Cortex of kidney (tissue), 1 donor: ENCODE measurements at places on chromosomes 12 and 14.

- no peak for DNase-seq
Measured at GRCh38 chr14:64823305-64823861, 56.3 kb downstream of the SPTB start.

DNA sequence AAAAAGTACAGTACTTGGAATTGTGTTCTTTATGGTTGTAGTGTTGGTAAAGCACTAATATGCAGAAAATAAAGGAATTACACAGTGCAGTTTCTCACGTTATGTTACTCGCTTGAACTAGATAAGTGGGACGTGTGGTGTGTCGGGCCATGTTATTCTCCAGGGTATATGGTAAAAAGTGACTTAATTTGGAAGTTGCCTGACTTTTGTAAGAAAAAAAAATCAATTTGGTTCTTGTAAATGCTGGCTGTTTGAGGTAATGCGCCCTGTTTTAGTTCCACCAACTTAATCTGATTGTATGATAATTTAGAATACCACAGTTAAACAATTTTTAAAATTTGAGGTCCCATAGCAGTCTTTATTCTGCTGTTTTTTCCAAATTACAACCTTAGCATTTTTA, 4.1 kb downstream of the ARF6 start:
- no peak for DNase-seq

DNA sequence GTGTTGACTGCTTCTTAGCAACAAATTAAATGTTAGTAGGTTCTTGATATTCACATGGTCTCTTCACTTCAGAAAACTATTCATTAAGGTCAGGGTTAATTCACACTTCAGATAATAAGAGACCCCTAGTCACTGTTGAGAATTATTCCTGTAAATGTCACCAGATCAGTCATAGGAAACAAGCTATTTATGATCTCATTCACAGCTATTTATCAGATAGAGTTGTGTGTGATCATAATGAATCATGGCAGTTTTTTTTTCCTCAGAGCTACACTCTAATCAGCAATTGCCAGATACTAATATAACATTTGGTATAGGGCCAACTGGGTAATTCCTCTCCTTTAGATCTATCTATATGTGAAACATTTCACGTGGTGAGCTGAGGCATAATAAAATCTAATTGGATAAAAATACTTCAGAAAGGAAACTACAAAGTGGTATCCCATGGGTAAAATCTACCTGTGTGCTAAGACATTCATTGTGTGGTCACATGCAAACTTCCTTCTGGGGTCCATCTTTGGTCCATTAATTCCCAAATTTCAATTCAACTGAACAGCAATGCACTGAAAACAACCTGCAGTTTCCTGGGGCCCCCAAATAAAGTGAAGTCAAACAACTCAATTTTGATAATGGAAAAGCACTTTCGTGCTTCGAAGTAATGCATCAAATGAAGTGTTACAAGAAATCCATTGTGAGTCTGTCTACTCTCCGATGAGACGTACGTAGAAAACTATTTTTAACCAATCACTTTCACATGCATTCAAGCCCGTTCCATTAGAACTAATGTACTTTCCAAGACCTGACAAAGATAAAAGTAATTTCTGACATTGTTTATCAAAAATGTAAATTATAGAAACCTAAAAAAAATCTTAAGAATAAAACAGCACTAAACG, 197.0 kb downstream of the ACSS3 start:
- DNase-seq, result no peak

- no peak for DNase-seq
Measured at GRCh38 chr14:69755784-69756183, 11.2 kb upstream of the SRSF5 start.

- DNase-seq, result no peak
Measured at GRCh38 chr12:7344833-7345606, 41.1 kb downstream of the ACSM4 start.

DNA sequence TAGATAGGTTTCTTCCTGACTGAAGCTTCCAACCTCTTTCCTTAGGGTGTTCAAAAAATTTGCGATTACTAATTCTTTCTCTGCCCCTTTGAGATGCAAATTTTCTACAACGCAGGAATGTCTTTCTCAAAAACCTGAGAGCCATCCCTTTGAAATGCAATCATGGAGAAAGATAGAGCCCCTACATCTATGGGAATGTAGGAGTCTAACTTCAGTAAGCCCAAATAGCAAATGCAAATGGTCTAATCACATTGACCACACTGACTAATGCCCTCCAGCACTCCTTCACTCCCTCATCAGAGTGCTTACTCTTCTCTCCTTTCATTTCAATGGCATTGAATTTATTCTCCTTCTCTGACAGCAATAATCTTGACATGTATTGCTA, 107.1 kb downstream of the SLC6A15 start:
- DNase-seq, result no peak

DNA sequence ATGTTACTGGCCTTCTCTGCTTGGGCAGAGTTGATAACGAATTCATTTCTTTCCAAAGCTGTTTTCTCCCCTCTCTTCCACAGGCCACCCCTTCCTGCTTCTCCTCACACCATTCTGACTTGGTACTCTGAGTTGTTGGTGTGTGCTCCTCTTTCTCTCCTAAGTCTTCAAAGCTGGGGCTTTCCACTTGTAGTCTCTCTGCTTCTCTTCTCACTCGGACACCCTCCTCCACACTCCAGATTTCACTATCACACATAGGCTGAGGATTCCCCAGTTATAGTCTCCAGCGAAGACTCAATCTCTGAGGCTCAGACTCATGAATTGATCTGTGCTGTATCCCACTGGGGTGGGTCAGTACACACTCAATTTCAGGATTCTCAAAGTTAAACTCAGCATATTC, 201.0 kb downstream of the SSPN start:
- no peak for DNase-seq

DNA sequence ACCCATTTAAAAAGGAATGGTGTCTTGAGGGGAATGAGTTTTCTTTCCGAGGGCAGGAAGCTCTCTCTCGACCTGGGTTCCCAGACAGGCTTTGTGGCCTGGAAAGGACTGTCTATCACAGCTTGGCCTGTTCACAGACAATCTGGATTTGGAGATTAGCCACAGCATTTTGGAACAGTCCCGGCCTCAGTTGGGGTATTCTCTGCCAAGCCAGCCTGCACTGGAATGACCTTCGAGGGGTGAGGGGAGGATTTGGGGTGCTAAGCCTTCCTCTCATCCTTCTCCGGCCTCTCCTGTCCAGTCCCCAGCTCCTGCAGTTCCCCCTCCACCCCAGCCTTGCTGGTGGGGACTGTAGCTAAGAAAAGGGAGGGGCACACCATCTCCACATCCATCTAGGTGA, 13.0 kb downstream of the TBX5 start:
- DNase-seq, result no peak

DNA sequence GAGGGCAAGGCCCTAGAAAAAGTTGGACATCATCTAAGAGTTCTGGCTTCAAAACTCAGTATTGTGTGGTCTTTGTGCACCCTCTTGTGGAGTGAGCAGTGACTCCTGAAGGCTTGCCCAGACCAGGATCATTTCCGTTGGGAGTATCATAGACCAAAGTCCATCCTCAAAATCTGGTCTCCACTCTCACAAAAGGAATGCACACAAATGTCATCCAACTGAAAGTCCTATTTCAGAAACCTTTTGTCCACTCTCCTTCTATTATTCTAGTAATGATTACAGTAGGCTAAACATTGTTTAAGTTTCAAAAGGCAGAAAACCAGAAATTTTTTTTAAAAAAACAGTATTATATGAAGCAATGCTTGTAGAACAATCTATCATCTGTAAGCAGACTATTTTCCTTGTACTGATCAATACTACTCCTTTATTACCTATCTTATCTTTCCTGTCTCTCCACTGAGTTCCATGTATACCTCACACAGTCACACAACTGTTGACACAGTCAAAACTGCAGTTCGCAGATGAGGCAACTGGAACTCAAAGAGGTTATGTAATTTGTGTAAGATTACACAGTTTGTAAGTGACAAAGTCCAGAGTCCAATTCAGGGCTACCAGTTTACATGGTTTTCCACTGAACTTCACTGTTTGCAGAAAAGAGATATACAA, 41.4 kb downstream of the COX16 start:
- DNase-seq, result no peak

GRCh38 chr12:79406993-79407392, 283.8 kb downstream of the PAWR start:
- no peak for DNase-seq

DNA sequence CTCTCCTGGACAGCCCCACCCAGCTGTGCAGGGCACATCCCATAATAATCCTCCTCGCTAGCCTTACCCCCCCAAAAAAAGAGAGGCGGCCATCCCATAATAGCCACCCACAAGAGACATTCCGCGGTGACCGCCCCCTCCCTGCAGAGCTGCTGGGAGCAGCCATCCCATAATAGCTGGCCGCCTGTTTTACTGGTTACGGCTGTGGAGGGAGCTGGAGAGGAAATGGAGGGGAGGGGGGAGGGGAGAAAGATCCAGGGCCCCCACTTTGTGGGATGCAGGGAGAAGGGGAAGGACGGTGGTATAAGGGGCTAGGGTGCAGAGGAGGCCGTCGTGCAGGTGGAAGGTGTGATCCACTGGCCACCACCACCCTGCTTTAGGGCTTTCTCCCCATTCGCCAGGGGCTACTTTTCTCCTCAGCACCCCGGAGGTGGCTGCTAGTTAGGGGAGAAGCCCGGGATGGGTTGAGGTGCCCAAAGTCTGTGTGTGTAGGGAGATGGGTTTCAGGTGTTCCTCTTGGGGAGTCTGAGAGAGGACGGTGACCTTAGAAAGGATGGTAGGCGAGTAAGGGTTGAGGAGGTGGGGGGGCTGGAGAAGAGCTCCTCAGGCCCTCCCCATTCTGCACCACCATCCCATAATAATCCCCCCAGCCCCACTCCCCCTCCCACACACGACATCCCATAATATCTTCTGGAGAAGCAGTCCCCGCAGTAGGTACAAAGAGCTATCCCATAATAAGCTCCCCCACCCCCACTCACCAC, 6.0 kb upstream of the CHD4 start:
- no peak for DNase-seq

- DNase-seq, result no peak
Measured at GRCh38 chr12:46187023-46187422, 81.8 kb downstream of the SLC38A1 start.

DNA sequence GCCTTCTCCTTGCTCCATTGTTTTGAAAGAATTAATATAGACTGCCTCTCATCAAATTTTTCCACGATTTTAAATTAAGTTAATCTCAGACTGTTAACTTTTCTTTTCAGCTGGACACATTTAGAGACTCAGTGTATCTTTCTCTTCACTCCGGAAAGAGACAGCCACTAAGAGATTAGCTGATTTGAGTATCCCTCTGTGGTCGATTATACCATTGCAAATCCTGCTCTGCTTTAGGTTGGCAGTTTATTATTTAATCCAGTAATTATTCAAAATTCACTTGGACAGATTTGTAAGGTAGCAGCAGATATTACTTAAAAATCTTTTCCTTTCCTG, 588 bp upstream of the TWF1 start:
- no peak for DNase-seq

GRCh38 chr14:53491256-53491883, 338.2 kb upstream of the DDHD1 start:
- DNase-seq, result no peak

DNA sequence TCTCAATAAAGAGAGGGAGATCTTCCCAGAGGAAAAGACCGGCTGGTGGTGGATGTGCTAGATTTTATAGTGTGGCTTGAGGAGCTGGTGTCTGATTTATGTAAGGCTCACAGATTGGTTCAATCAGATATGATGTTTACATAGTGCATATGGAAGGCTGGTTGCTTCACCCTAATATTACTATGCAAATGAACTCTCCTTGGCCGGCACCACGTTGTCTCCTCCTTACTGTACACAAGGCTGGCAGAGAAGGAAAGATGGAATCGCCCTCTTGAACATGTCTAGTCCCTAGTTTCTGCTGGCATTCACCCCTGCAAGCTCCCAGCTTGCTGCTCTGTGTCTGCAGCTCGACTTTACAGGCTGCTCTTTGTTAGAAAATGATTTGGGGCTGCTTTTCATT, 8.9 kb downstream of the FAM186A start:
- no peak for DNase-seq

GRCh38 chr14:101813833-101814232, 52.3 kb downstream of the PPP2R5C start:
- DNase-seq, result no peak

GRCh38 chr12:107660235-107660634, 25.4 kb upstream of the PWP1 start:
- no peak for DNase-seq

DNA sequence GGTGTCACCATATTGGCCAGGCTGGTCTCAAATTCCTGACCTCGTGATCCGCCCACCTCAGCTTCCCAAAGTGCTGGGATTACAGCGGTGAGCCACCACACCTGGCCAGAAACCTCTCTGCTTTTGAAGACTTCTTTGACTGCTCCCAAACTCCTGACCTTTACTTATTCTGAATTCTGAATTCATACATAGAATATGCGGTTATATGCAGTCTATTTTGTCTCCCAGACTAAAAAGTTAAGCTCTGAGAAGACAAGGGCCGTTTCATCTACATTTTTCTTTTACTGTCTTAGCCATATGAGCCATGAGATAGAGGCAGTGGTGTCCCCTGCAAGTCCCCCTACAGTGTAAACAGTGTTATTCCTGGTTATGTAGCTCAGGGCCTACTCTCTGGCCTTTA, 179.3 kb downstream of the NTF3 start:
- DNase-seq, result no peak

GRCh38 chr12:10154145-10154496, 17.8 kb downstream of the OLR1 start:
- DNase-seq, result no peak

DNA sequence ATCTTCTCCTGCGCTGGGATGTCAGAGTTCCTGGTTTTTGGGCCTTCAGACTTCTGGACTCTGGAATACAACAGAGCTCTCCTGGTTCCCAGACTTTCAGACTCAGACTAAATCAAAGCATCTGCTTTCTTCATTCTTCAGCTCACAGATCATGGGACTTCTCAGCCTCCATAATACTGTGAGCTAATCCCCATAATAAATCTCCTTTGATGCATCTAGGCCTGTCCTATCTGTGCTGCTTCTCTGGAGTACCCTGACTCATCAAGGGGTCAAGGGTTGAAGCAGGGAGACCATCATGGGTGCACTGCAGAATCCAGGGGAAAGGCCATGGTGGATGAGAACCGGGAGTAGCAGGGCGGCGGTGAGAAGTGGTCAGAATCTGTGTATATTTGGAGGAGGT, 1094.1 kb upstream of the TMEM132C start:
- no peak for DNase-seq

DNA sequence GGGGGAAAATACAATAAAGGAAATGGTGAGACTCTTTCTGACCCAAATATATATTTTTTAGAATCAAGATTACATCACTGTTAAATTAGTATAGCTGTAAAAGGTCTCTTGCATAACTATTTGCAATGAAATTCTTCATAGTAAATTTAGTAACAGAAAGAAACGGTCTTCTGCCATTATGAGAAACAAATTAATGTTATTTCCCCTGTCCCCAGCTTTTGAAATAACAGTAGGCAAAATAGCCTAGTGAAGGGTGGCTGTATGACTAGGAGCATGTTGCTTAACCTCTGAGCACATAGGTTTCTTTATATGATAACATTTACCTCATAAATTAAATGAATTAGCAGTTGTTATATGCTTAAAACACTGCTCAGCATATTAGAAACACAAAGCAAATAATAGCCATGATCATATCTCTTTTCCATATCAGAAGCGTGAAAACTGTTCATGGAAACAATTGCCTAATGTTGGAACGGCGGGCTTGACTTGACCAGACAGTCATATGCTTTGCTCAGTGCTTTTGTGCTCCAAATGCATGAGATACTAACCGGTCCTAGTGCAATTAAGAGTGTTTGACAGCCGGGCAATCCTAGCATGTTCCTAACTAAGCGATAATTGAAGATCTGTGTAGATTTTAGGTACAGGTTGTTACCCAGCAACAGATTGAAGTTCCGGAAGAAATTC, 24.0 kb downstream of the BHLHE41 start:
- DNase-seq, result no peak

GRCh38 chr14:53019406-53019805, 68.6 kb upstream of the FERMT2 start:
- DNase-seq, result no peak
